Epithelial cell of prostate (primary cell): ENCODE measurements at places on chromosomes 2 and 18.
A peak's percentile ranks its signal among the peaks of the same experiment; 100 is the strongest.

GRCh38 chr2:64581777-64582539 lies 57.8 kb downstream of the AFTPH start:
- no peak for DNase-seq

DNA sequence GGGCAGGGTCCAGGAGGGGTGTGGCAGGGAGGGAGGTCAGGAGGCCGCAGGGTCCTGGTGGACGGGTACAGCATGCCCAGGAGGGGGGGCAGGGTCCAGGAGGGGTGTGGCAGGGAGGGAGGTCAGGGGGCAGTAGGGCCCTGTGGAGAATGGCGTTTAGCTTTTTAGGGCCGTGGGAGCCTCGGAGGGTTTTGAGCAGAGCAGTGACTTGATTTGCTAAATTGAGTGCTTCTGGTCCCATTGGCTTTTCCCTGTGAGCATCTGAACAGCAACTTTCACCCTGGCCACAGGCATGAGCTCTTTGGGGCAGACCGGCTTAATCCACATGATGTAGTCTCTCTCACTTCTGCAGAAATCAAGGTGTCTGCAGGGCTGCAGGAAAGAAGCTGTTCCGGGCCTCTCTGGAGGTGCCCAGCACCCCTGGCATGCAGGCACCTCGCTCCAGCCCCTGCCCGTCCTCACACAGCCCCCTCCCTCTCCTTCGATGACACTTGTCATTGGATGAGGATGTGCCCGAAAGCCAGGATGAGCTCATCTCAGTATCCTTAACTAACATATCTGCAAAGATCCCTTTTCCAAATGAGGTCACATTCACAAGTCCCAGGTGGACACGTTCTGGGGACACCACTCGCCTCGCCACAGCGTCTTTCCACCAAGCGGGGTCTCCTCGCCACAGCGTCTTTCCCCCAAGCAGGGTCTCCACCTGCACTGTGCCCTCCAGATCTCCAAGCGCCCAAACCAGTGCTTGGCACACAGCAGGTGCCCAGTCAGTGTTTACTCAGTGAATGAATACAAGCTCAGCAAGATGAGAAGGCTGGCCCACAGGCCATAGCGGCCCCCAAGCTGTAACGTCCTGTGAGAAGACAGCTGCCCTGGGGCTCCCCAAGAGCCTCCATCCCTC lies 94.0 kb downstream of the NDUFA10 start:
- no peak for DNase-seq

- DNase-seq: no peak
Measured at GRCh38 chr18:49677762-49678413, 116.0 kb downstream of the LIPG start.

- DNase-seq: no peak
Measured at GRCh38 chr2:15076668-15077067, 444.2 kb downstream of the LRATD1 start.

- DNase-seq: peak; percentile 60
Measured at GRCh38 chr18:46320928-46321711, 216.9 kb downstream of the HAUS1 start.

GRCh38 chr2:3703757-3704355 lies 481 bp downstream of the DCDC2C start:
- no peak for DNase-seq

- DNase-seq: no peak
Measured at GRCh38 chr2:231052494-231053451, 3.9 kb upstream of the PSMD1 start.
